ENCODE measurements at places on chromosomes 11 and 22. TPM values are rescaled to one million over a fixed set of nuclear protein-coding genes. Genes with fewer than 3 reads are reported as not detected.

- no peak for DNase-seq
Observed at GRCh38 chr11:71245601-71246391, 6.6 kb downstream of the SHANK2 start.

- no peak for DNase-seq
Observed at GRCh38 chr11:111795334-111795985, 29.3 kb upstream of the PPP2R1B start.

- DNase-seq: no peak
Observed at GRCh38 chr11:78219493-78220217, 30.9 kb downstream of the USP35 start.

GRCh38 chr22:34834059-34834458 lies 231.9 kb upstream of the ISX start:
- peak; percentile 15 for DNase-seq

The ART5 gene
- total RNA-seq: 3.2 TPM

- no peak for DNase-seq
Observed at GRCh38 chr11:121795174-121795573, 320.8 kb downstream of the BLID start.

The PCNX3 gene
- 6.6 TPM for total RNA-seq

The CALCA gene
- total RNA-seq: not detected

GRCh38 chr22:49253656-49254055 lies 574.0 kb downstream of the BRD1 start:
- DNase-seq: no peak

The CENPM gene
- total RNA-seq: 6.7 TPM

- DNase-seq: no peak
Observed at GRCh38 chr11:102620179-102620578, 5.0 kb downstream of the MMP20 start.

The APOL5 gene
- total RNA-seq: 1.1 TPM

GRCh38 chr22:40176921-40177737 lies 596 bp upstream of the TNRC6B start:
- DNase-seq: peak; percentile 71

- DNase-seq: no peak
Observed at GRCh38 chr11:120909676-120910416, 114.1 kb upstream of the TBCEL start.

The GRK2 gene
- 31.7 TPM for total RNA-seq

DNA sequence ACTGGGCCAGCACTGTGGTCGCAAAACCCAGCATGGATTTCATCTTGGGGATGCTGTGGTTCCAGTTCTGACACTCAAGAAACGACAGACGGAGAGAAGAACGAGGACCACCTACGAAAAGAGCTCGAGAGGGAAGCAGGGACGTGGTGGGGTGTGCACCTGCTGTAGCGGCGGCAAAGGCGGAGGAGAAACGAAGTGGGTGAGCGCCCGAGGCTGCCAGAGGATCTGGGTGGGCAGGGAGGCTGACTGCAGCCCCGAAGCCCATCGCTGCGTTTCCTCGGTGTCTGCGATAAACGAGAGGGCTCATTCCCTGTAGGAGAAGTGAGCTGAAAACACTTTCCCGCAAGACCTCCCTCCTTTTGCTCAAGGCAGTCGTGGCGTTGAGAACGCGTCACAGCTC lies 246.1 kb downstream of the OR4C45 start:
- no peak for DNase-seq

The HBD gene
- not detected for total RNA-seq

The GRM5 gene
- total RNA-seq: 0.04 TPM

The TSPAN32 gene
- 2.7 TPM for total RNA-seq

- DNase-seq: no peak
Observed at GRCh38 chr22:48045369-48045768, 1282.9 kb downstream of the TBC1D22A start.

The TTLL12 gene
- 10.9 TPM for total RNA-seq

The MPPED2 gene
- 7.7 TPM for total RNA-seq

The HOATZ gene
- total RNA-seq: not detected

GRCh38 chr22:49936018-49936972 lies 17.9 kb downstream of the CRELD2 start:
- peak; percentile 83 for DNase-seq

GRCh38 chr11:17402486-17402885 lies 14.0 kb upstream of the KCNJ11 start:
- DNase-seq: no peak

GRCh38 chr11:64003807-64004589 lies 17.8 kb downstream of the OTUB1 start:
- no peak for DNase-seq

The IGF2 gene
- total RNA-seq: 1,262 TPM

The ASCL2 gene
- 0.53 TPM for total RNA-seq

- DNase-seq: no peak
Observed at GRCh38 chr11:125272821-125273220, 108.3 kb downstream of the PKNOX2 start.

DNA sequence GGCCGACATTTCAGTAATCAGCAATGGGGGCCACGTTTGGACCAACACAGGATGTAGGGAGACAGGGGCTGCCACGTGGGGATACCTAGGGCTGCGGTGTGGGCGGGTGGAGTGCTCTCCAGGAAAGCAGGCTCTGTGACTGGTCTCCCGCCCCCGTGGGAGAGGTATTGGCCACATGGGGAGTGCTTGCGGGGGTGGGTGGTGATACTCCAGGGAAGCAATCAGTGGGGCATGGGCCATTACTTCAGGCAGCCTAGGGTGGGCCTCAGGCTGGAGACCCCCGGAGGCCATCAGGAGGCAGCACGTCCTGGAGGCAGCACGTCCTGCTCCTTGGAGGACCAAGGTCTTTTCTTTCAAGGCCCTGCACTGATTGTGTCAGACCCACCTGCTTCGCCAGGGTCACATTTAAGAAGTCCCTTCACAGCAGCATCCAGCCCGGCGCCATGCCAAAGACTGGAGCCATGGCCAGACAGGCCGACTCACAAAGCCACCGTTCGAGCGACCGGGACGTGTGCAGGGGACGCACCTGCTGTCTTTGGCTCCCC lies 3.0 kb upstream of the MUC2 start:
- no peak for DNase-seq
